ENCODE measurements at places on chromosomes 5 and 9.

- no peak for DNase-seq
Measured at GRCh38 chr5:31107091-31107518, 86.4 kb upstream of the CDH6 start.

DNA sequence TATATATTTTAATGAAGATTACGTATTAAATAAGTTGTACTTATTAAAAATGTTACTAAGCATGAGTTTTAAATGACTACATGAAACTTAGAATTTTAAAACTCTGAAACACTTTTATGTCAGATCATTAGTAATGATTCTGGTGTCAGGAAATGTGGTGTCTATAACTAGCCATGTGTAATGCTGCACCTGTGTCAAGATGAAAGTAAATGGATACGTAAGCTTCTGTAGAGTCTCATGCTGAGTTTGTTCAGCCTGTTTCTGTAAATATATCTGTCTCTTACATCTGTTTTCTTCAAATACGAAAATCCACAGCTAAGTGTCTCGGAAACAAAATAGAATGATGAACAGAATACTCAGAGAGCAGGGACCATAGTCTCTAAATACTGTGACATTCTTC, 278.0 kb upstream of the SMC2 start:
- no peak for DNase-seq

DNA sequence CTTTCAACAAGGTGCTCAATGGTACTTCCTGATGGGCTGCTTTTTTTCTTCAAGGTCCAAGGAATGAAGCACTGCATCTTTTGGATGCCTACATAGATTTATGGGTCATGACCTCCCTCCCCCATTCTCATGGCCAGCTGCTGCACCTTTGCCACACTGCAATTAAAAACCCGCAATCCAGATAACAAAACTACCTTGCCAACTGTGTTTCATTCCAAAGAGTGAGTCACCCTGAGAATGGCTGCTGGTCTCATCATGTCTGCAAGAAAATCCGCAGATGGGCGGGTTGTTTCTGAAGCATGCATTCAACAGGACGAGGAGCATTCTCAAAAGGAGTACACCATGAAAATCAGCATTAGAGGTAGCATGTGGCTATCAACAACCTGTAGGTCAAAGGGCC, 139.8 kb downstream of the ELAVL2 start:
- DNase-seq: no peak

GRCh38 chr9:88737031-88737430, 202.1 kb downstream of the NXNL2 start:
- DNase-seq: no peak

DNA sequence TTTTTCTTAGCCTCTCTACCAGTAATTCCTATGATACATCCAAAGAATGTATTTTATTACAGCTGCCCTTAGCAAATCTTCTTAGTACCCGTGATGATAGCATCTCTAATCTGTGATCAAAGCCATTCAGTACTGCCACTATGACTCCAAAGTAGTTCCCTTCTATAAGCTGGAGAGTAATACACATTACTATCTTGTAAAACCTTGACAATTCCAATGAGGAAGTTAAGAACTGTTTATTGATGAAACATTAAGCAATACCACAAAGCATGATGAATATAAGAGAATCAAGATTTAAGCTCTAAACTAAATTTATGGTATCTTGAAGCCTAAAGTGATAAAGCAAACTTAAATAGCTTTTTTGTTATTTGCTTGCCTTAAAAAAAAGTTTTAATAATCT, 86.1 kb downstream of the SMIM23 start:
- no peak for DNase-seq

DNA sequence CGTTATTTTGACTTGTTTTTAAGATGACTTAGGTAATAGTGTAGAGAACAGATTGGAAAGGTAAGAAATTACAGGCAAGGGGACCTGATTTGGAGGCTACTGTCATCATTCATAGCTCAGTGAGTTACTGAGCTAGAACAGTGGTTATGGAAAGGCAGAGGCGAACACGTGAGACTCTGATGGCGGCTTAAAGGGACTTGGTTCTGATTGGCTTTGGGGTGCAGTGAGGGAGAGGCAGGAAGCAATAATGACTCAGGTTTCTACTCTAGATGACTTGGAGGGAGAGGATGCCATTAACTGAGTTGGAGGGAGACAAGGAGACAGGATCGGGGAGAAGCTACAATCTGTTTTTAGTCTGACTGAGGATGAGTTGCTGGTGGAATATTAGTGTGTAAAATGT, 3.0 kb downstream of the F2RL2 start:
- DNase-seq: no peak

- DNase-seq: no peak
Measured at GRCh38 chr5:125961150-125961549, 462.1 kb upstream of the GRAMD2B start.

- DNase-seq: no peak
Measured at GRCh38 chr5:88925692-88926490, 42.9 kb upstream of the MEF2C start.

DNA sequence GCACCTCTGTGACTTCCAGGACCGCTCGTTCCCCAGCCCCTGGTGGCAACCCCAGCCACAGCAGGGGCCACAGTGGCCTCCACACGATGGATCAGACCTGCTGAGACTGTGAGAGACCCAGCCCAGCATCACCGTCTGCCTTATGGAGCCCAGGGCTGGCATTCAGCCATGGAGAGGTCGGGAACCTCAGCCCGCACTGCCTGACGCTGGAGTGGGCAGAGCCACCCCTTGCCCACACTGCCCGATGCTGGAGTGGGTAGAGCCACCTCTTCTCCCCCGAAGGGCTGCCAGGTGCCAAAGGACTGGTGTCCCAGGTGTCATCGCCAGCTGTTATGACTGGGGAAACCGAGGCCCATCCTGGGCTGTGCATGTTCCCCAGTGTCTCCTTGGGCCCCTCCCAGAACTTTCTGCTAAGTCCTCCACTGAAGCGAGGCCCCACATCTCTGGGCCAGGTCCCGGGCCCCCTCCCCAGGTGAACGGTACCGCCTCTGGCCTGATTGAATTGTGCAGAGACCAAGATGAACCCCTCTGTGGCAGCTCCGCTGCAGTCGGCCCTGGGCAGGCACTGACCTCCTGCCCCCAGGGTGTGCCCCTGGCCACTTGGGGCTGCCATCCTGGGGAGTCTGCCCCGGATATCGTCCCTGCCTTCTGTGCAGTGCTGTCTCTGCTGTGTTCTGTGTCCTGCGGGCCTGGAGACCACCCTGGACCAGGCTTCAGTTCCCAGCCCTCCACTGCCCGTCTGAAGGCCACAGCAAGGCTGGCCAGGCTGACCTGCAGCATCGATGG, 137.1 kb downstream of the ADAMTS2 start:
- no peak for DNase-seq

- no peak for DNase-seq
Measured at GRCh38 chr5:62790348-62790747, 211.7 kb downstream of the LRRC70 start.

GRCh38 chr9:97502984-97503861, 1.8 kb downstream of the TMOD1 start:
- no peak for DNase-seq

GRCh38 chr9:36192196-36192595, 1.5 kb downstream of the CLTA start:
- DNase-seq: no peak

- no peak for DNase-seq
Measured at GRCh38 chr5:72397836-72398235, 77.7 kb downstream of the PTCD2 start.

- no peak for DNase-seq
Measured at GRCh38 chr9:119771341-119771740, 402.1 kb upstream of the BRINP1 start.

DNA sequence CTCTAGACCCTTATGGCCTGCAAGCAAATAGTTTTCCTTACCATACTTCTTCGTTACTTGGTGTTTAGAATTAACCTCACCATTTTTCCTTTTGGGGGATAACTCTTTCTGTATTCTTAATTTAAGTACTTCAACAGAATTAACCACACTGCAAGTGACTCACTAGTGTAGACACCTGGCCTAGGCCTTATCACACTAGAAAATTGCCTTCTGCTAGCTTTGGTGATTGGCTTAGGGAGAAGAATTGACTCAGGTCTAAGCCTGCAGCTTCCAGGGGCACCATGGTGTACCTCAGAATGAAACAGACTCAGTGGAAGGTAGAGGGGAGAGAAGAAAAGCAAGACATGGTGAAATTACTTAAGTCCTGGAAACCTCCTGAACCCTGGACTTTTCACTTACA, 112.8 kb upstream of the HMHB1 start:
- no peak for DNase-seq

DNA sequence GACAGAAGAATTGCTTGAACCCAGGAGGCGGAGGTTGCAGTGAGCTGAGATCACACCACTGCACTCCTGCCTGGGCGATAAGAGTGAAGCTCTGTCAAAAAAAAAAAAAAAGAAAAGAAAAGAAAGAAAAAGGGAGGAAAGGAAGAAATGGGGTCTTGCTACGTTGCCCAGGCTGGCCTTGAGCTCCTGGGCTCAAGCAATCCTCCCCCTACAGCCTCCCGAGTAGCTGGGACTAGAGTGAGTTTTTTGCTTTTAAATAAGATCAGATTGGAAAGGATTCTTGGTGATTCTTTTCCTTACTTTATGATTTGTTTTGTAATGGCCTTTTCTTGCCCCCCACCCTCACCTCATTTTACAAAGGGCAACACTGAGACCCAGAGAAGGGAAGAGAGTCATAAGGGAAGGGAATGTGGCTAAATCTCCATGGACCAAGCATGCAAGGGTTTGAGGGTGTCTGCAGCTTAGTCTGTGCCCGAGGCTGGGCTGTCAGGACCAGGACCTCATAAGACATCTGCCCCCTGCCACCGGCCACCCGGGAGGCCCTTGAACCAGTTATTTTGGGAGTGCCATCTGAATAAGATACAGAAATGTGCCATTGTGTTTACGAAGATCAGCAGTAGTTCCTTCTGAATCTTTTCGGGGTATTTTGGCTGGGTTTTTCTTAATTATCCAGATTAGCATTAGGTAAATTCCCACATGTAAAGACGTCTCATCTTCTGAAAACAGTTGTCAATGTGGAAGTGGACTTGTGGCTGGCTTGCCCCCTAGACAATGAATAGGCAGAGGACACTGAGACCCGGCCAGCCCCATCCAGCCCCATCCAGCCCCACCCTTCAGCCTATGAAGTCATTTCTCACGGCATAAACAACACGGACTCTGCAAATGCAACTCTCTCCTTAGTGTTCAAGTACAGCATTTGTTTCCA, 44.5 kb upstream of the GRHPR start:
- no peak for DNase-seq

GRCh38 chr9:89186960-89187359, 8.3 kb upstream of the SHC3 start:
- DNase-seq: no peak

DNA sequence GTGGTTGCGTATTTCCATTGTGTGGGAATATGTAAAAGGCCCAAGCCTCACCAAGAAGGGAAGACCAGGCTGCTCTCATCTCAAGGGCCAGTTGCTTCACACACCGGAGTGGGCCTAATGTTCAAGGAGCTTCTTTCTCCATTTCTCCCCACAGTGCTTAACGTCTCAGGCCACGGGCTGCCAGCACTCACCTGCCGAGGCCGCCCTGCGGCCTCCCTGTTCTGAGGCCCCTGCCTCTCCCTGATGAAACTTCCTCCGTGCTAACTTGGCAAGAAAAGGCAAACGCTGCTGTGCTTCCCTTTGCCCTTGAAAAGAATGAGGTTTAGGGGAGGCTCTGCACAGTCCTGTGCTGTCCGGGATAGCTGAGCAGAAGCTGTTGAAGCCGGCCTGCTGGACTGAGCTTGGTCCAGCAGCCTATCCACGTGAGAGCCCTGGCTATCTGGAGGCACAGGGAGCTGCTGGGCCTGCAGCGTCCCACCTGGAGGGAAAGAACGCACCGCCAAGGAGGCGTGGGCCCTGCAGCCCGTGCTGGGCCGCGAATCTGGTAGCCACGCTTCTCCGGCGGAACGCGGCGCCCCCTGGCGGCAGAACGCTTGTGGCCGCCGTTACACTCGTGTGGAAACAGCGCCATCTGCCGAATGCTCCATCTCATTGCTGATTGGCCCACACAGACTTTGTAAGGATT, 73.5 kb upstream of the PRSS3 start:
- DNase-seq: peak; percentile 88

DNA sequence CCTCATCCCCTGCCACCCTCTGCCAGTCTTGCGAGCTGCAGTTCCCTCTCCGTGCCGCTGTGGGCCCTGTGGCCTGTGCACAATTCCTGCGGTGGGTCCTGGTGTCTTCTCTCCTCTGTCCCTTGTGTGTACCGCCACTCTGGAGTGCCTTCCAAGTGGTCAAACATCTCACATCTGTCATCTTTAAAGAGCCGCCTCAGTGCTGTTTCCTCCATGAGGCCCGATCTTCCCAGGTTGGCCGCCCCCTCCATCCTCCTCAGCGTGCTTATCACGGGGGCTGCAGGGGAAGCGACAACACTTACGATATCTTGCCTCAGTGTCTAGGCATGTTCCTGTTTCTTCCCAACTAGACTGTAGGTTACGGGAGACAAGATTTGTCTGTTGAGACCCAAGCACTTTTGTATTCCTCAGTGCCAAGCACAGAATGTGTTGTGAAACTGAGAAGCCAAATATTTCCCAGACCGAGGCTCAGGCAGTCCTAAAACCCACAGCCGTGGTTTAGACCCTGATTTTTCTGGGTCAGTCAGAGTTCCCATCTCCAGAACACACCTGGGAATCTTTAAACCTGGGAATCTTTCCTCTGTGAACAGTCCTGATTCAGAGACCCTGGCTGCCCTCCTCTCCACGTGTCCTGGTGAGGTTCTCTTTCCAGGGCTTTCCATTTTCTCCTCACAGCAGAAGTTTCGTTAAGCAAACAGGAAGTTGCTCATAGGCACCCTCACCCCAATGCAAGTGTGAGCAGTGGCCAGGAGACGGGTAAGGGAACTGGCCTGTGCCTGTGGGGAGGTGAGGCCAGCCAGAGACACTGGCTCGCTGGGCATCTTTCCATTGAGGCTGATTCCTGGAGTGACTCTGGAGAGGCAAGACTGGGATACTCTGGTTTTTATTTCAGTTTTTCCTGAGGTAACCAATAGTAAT, 28.8 kb downstream of the SLC46A2 start:
- DNase-seq: no peak

- DNase-seq: no peak
Measured at GRCh38 chr9:126932871-126933321, 18.3 kb downstream of the RALGPS1 start.

DNA sequence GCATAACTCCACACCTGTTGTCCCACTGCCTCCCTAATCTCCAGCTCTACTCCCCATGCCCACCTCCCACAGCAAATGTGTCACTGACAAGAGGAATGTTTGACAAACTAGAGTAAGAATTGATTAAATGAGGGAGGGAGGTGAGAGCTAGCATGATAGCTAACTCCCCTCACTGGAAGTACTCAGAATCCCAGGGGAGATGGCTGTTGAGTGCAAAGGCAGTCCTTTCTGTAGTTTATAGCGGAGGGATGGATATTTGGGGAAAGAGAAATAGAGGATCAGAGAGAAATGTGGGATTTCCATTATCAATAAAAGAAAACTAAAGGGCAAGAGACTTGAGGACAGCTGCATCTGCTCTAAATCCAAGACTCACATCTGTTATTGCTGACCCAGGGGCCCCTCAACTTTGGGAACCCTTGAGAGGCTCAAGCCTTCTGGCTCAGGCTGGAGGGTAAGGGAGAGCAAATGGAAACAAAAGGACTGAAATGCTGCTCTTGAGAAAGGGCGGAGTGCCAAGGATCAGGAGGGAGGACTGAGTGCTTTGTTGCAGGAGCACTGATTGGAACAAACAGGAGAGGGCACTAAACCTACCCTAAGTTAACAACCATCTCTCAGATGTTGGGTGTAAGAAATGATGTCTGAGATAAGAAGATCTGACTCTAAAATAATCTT, 372.1 kb downstream of the NTRK2 start:
- DNase-seq: no peak

All from stimulated activated CD8-positive, alpha-beta memory T cell treated with anti-CD3 and anti-CD28 coated beads, Interleukin-15, amount 100 ng/mL, for 24 hours (primary cell).